ENCODE measurements at places on chromosomes 1 and 21. TPM values are rescaled to one million over a fixed set of nuclear protein-coding genes. Genes with fewer than 3 reads are reported as not detected.

The FGR gene
- total RNA-seq: not detected

The TOE1 gene
- 11.0 TPM for total RNA-seq

The S100A7 gene
- not detected for total RNA-seq

The SPRR2A gene
- not detected for total RNA-seq

Data from glomerular endothelial cell (primary cell).